ENCODE measurements at places on chromosomes 12 and 14.

GRCh38 chr12:95506707-95507523 is 33.0 kb downstream of the METAP2 start:
- DNase-seq, result no peak

DNA sequence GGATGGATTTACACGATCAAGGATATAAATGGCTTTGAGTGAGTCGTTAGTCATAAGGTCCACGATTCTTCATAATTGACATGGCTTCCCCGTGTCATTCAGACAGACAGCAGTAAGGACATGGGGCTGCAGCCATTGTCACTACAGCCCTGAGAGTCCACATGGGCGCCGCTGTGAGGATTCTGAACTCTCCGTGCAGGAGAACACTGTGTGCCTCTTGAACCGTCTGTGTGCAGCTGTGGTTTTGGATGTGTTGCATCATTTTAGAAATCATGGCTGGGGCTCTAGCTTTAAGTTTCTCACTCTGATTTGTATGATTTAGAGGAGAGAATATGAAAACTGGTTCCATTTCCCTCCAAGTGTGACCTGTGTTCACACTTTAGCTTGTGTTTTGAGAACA is 47.2 kb downstream of the NPAS3 start:
- DNase-seq, result no peak

- DNase-seq, result peak; percentile 86
Measured at GRCh38 chr12:108305520-108305919, 33.6 kb downstream of the CMKLR1 start.

GRCh38 chr12:44960856-44961255 is 84.7 kb upstream of the NELL2 start:
- DNase-seq, result no peak

DNA sequence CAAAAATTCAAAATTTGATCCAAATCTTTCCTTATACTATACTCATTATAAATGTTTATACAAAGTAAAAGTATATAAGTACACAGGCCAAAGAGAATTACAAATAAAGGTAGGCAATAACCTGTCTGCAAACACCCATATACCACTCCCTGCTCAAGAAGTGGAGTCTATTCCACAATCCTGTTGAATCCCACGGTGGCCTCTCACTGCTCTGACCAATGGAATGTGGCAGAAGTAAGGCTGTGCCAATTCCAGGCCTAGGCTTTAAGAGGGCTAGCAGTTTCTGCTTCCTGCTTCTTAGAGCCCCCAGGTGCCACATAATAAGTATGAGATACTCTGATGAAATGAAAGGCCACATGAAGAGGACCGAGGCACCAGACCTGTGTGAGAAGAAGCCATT is 79.8 kb upstream of the CFL2 start:
- no peak for DNase-seq

DNA sequence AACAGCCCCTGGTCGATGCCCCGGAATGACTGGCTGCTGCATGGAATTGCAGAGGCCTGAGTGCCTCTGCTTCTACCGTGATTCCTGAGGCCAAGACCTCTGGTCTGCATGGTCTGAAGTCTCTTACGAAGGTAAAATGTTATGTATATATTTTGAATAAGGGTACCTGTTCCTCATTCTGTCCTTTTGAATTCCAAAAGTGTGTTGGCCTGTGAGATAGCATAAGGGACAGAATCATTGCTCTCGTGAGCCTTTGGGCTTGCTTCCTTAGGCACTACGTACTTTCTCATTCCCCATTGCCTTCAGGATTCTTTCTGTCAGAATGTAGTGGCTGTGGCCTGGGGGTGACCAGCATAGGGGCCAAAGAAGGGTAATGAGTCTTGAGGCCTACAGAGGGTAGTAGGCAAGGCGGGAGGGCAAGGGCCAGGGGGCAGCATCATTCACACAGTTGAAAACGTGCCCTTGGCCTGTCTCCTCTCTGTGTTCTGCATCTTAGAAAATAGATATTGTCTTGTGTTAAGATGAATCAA is 19.5 kb downstream of the TRAF3 start:
- no peak for DNase-seq

DNA sequence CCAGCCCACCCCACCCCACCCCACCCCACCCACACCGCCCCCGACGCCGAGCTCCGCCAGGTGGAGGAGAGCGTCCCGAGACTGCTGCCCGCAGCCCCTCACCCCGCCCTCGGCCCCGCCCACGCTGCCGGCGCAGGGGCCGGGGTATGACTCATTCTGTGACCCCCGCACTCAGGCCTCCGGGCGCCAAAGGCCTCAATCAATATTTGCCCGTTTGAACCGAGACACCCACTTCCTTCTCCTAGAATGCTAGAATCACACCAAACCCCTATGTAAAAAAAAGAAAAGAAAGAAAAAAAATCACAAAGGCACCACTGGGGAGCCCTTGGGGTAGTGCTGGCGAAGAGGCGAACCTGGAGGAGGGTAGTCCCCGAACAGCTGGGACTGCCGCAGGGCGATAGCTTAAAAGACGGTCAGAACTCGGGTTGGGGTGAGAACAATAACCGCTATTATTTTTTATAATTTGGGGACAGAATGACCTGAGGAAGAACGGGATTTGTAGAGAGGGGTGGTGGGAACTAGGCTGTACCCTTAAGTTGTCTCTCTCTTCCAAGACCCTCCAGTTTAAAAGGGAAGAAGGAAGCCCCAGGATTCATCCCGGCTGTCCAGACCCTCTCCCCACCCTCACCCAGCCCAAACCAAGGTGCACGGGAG is 894 bp downstream of the KRT8 start:
- peak; percentile 86 for DNase-seq

GRCh38 chr14:90757452-90757851 is 58.8 kb downstream of the TTC7B start:
- DNase-seq, result no peak

DNA sequence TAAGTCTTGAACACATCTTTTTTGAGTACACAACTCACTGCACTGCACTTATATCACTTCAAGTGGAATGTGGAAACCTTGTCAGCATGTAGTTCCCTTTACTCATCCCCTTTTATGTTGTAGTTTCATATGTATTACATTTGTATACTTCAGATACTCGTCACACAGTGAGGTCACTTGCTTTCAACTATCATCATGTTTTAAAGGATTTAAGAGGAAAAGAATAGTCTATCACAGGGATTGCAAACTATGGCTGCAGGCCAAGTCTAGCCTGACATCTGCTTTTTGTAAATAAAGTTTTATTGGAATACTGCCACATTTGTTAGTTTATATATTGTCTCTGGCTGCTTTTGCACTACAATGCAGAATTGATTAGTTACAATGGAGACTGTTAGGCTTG is 24.3 kb downstream of the CNOT2 start:
- no peak for DNase-seq

DNA sequence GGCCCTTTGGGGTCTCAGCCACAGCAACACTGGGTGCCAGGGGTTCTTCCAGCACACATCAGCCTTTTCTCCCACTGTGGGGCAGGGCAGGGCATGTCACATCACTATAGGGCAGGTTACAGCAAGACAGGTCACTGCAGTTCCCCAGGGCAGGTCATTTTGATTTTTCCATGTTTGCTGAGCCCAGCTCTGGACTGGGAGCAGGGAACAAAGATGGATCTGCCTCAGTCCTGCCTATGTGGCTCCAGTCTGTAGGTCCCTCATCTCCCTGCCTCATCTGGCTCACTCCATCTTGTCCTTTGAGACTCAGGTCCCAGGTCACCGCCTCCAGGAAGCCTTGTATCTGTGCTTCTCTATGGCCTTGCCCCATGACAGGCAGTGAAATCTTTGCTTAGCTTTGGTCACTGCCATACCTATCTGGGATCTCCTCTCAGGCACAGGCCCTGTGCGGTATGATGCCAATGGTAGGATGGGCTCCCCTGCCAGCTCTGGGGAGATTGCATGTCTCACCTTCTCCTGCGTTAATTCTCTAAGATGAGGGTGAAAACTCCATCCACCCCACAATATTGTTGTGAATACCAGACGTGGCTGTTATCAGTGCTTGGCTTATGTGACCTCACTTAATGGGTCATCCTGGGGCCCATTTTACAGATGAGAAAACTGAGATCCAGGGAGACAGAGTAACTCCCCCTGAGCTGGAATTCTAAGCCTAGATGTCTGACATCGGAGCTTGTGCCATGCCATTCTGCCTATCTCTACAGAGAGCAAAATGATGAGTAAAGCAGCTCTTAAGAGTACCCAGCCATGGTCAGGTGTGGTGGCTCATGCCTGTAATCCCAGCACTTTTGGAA is 1.5 kb downstream of the SERPINA6 start:
- no peak for DNase-seq

- DNase-seq, result no peak
Measured at GRCh38 chr12:94434171-94434570, 25.5 kb downstream of the CEP83 start.

DNA sequence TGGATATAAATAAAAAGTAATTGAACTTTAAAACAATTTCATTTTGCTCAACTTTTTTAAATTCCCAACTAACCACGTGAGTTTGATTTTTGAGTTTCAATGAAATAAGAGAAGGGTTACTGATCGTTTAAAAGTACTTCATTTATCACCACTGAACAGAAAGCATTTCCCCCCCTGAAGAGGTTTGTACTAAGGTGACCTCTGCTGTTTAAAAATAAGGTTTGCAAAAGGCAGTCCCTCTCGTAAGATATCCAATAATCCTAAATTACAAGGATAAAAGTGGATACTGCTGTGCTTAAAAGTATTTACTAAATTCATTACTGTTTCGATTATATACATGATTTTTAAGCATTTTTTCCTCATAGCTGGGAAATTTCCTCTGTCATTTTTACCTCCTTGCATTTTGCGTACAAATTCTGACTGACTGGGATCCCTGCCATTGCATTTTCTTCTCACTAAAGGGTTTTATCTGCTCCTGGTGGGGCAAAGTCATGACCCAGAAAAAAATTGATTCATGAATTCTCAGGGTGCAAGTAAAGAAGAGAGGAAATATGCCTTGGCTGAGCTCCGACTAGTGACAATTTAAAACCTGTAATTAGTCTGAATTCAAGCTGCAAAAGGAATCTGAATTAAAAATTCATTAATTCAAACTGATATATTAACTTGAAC is 463.8 kb downstream of the PRKD1 start:
- DNase-seq, result no peak

DNA sequence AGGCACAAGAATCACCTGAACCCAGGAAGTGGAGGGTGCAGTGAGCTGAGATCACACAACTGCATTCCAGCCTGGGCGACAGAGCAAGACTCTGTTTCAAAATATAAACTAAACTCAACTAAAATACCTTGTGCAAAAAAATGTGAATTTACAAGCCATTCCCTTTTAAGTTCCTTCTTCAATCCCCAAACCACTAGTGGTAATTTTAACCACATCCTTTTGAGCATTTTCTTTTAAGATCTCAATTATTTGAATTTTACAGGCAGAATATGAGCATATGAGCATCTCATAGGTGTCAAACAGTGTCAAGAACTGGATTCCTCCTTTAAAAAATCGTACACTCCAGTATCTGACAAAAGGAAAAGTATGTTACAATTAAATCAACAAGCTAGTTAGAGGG is 57.0 kb upstream of the NPFF start:
- no peak for DNase-seq

DNA sequence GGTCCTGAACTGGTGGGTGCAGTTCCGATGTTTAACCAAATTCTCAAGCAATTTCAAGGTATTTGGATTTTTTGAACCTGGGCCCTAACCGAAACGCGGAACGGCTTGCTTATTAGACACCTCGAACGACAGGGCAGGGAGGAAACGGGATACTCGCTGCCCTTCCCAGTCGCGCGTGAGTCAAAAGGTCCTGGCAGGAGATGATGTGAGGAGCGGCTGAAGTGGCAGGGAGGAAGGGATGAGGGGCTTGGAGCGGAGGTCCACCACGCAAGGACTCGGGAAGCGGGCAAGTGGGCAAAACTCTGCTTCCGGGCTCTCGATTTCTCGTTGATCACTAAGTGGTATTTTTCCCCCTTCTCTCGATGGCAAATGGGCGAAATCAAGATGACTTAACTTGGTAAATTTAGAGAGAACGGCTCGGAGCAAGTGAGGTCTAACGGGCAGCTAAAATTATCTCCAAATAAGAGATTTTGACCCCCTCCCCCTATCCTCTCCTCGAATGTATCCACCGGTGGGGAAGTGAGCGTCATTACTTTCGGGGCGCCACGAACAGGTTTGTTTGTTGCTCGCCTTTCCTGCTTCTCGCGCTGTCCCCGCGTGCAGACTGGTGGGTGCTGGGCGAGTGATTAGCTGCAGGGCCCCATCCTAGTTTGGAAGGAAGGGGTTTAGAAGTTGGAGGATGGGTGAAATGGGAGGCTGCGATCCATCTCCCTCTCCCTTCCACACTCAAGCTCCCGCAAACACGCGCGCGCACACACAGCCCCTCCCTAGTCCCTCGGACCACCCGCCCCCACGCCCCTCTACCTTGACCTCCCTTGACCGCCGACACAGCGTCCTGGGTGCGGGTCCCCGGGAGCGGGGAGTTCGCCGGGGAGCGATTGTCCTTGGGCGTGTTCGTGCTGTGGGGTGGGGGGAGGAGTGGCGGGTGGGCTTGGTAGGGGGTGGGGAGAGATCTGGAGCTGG is 986 bp upstream of the NTF3 start:
- no peak for DNase-seq

DNA sequence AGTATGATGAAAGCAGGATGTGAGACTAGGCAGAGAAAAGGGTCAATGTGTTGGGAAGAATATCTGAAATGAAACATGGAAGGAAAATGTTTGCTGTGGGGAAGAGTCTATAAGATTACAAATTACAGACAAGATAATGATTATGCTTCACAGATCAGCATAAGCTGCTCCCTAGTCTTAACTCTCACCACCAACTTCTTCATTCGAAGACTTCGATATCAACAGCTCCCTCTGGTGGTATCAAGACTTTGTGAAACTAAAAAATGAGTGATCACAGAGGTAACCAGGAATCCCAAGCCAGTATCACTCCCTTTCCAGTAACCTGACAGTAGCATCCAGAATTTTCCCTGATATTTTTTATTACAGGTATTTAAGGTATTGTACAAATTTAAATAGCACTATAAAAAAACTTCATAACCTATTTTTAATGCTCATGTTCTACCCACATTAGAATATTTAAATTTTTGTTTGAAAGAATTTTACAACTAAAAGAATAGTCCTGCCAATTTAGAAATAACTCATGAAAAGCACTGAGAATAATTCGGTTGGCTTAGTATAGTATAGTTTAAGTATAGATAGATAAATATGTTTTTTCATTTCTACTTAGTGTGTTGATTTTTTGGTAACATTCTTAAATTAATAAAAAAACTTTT is 84.4 kb downstream of the C2CD5 start:
- DNase-seq, result no peak

GRCh38 chr12:12859690-12860089 is 31.7 kb upstream of the GPRC5A start:
- no peak for DNase-seq

DNA sequence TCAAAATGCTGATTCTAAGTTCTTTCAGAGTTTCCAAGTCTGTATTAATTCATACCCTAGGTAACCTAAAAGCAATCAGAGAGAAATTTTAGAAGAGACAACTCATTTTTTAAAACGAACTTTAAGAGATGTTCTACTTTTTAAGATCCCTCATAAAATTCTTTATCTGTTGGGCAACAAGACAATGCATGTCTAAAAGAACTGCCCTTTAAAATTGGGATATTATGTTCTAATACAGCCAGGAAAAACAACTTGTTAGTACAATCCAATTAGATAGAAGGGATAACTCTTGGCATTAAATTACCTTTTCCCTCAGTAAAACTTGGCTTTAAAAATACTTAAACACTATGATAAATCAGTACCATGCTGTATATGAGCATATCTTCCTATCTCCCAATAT is 15.6 kb downstream of the DICER1 start:
- no peak for DNase-seq

Measured in upper lobe of right lung (tissue), 1 donor.